Left renal cortex interstitium (tissue), 4 donors: ENCODE measurements at places on chromosomes 7 and 10. TPM values are rescaled to one million over a fixed set of nuclear protein-coding genes. Genes with fewer than 3 reads are reported as not detected.
A peak's percentile ranks its signal among the peaks of the same experiment; 100 is the strongest.

DNA sequence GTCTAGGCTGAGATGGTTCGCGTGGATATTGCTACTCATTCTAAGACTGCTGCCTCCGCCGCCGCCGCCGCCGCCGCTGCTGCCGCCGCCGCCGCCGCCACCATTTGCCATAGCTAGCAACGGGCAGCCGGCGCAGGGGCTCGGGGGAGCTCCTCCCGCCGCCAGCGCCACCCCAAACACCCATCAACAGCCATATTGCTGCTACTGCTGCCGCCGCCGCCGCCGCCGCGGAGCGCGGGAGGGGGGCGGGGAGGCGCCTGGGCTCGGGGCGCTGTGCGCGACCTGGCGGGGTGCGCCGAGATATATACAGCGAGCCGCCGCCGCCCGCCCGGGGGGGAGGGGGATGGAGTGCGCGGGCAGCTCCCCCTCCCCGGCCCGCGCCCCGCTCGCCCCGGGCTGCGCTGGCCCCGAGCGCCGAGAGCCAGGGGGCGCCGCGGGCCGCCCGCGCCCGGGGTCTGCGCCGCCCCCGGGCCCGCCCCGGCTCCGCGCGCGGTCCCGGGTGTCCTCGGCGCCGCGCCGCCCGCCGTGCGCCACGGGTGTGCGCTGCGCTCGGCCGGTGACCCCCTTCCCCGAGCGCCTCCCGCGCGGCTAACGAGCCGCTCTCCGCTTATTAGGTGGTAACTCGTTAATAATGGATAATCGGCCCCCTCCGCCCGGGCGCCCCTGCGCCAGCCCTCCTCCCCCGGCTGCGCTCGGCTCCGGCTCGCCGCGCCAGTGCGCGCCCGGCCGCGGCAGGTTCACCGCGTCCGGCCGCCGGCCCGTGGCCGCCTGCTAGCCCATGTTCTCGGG, at the start of gene KCNMA1:
Gene KCNMA1, minus strand, starts transcription at position 277 of the 789 bp plus-strand sequence.
- no peak for DNase-seq

DNA sequence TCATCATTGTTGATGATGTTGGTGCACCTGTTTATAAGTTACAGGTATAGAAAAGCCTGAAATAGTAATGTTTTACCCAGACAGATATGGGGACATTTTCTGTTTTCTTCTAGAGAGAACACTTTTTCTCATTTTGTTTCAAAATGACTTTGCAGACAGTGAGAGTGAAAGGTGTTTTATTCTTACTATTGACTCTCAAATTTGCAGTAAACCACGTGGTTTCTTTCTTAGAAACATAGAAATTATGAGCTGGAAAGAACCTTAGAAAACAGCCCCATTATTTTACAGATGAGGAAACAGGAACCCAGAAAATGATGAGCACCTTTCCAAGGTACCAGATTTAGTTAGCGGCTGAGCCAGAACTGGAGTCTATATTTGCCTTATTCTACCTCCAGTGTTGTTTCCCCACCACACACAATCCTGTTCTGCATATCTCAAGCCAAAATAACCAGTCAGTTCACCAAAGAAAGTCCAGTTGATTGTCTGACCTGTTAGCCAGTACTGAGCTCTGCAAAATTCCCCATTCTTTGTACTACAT, 138.9 kb upstream of the AHR start:
- no peak for DNase-seq

Gene CADPS2
- 42.1 TPM for polyA plus RNA-seq

GRCh38 chr7:82071468-82071867, 301.6 kb upstream of the HGF start:
- no peak for DNase-seq

DNA sequence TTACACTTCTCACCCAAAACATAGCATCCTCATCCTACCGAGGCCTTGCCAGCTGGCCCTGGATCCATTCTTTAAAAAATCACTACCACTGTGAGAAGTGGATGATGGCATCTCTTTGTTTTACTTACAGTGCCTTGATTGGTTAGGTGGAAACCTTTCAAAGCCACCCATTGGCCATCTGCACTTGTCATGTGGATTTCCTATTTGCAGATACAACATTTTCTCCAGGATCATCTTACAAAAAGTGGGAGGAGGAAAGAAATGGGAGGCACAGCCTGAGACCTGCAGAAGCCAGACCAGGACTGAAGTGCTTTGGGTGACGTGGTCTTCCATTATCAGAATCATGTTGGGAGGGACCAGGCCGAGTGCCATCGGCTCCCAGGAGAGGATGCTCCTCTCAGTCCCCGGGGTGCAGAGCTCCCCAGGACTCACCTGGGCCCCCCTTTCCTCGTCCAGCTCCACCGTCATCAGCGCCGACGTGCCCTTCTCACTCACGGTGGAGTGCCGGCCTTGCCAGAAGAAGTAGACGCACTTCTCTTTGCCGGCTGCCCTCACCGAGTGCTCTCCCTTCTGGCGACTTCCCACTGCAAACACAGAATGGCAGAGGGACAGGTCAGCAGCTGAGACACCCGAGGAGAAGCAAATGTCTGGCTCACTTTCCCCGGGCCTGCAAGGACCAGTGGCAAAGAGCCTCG, 161.2 kb downstream of the SVIL start:
- no peak for DNase-seq

Gene HOXA11
- 42.6 TPM for polyA plus RNA-seq

- DNase-seq = no peak
These were observed 435.7 kb upstream of the GALNT17 start for GRCh38 chr7:70696201-70696754.

GRCh38 chr7:132451161-132451560, 125.1 kb downstream of the PLXNA4 start:
- DNase-seq = no peak

Gene GRM3
- 0.35 TPM for polyA plus RNA-seq

Gene TEX36
- polyA plus RNA-seq = not detected

- DNase-seq = no peak
These were observed 245.6 kb upstream of the PITRM1 start for GRCh38 chr10:3418041-3418754.

DNA sequence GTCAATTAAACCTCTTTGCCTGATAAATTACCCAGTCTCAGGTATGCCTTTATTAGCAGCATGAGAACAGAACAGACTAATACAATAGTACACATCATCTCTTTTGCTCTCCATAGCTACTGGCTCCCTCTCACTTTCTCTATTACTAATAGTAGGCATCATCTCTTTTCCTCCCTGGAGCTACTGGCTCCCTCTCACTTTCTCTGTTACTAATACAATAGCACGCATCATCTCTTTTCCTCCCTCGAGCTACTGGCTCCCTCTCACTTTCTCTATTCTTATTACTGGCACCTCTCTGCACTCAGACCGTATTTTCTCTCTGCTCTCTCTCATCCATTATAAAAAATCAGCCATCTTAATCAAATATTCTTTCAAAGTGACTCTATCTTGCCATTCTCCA, 37.1 kb downstream of the SLC25A13 start:
- no peak for DNase-seq

GRCh38 chr10:89213191-89213808, 6.2 kb upstream of the CH25H start:
- DNase-seq = no peak

GRCh38 chr7:106425017-106425719, 140.4 kb upstream of the NAMPT start:
- DNase-seq = peak; percentile 63

DNA sequence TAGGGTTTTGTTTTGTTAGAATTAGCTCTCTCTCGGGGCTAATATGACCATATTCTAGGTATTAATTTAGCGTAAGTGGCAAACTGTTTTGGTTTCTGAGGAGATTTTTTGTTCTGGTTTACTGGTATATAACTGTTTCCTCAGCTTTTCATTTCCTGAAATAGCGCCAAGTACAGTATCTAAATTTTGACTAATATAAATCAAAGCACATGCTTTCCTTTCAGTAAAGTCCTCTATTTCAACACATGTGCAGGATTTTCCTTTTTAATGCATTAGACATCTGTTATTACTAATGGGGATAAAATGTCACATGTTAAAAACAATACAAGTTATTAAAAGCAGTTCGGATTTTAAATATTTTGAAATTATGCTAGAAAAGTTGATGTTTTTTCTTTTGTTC, 11.3 kb downstream of the FERD3L start:
- no peak for DNase-seq

DNA sequence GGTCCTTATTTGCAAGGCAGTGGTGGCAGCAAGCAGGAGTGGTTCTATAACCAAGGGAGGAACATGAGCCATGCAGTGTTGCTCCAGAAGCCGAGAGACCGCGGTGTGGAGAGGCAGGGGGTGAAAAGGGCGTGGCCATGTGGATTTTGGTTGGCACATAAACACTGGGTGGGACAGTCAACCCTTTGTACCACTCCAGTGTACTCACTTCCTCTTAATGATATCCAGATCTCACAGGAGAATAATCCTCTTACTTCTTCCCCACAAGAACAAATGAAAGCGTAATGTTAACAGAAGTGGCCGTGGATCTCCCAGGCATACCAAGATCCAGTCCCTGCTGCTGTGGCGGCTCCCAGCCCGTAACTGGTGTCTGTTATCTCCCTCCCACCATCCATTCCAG, 42.4 kb downstream of the XRCC2 start:
- no peak for DNase-seq

Gene OR2A12
- not detected for polyA plus RNA-seq

DNA sequence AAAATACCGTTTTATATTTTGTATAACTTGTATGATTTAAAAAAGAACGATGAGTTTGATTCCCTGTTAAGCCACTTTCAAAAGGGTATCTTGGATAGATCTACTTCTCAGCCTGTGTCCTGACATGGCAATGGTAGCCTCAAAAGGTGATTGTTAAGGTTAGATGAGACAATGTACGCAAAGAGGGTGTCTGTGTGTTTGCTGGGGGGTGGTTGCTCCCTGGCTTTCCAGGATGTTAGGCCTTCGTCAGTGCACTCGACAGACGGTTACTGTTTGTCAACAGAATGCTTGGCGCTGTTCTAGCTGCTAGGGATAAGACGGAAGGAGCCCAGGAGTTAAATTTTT, 90.3 kb downstream of the NEURL1 start:
- DNase-seq = no peak

DNA sequence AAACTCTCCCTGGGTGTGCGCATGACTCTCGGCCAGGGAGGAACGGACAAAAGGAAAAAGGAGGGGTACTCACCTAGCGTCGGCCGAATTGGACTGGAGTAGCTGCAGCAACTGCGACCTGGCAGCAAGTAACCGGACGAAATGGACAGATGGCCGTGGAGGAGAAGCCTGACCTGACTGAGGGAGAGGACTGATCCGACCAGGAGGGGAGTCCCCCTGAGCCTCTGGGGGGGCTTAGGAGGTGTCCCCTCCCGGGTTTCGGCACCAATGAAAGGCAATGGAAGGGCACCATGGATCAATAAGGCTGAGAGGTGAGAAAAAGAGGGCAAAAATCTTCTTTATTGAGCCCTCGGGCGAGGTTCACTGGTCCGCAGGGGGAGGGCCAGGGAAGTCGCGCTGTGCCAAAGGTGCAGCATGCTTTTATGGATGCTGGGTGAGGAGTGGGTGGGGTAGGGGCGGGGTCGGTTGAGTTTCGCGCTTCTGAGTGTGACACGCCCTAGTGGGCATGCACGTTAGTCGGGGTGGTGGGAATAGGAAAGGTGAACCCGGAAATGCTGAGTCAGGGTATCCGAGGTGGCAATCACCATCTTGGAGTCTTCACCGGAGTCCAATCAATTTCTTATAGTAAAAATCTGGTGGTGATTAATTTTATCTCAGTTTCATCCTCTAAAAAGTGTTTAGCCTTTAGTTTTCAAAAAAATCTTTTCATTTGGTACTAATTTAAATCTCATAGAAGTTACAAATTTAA, 638.5 kb upstream of the DPP6 start:
- DNase-seq = no peak

Gene TAS2R3
- 0.32 TPM for polyA plus RNA-seq

GRCh38 chr10:102975483-102976379, 57.6 kb downstream of the CNNM2 start:
- DNase-seq = no peak

GRCh38 chr10:17216901-17217395, 11.1 kb upstream of the VIM start:
- no peak for DNase-seq

Gene TMEM213
- 43.2 TPM for polyA plus RNA-seq

Gene CDC14C
- polyA plus RNA-seq = not detected

DNA sequence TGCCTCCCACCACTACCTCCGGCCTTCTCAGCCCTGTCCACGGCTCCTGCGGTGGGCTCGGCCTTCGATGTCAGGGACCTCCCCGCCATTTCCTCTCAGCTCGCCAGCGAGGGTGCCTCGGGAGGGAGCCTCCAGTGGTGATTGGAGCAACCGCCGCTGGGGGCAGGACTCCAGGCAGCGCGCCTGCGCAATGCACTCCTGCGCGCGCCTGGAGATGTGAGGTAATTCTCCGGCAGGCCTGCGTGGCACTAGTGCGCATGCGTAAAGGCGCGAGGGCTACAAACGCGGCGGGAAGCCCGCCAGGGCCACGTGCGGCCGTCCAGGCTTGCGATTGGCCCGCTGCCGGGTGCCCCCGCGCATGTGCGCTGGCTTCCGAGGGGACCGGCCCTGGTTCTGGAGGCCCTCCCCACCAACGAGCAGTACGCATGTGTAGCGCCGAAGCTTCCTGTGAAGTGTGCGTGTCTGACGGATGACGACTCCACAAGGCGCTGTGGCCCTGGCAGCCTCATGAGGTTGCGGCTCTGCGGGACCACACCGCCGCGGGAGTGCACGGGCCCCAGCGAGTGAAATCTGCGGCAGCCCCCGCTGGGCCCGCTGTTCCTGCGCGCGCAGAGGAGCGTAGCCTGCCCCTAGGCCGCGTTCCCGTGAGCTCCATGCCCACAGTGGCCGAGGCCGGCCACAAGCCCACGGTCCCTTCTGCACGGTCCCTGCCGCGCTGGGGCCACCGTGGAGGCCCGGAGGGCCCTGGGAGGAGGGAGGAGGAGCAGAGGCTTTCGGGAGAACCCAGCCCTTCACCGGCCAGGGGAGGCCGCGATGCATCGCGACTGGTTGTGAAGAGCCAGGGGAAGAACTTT, at the start of gene SYCE1:
Gene SYCE1, minus strand, starts transcription at position 143 of the 854 bp plus-strand sequence. Its CDS starts 54 bp downstream, at position 89.
- DNase-seq = no peak

Gene TMEM139
- polyA plus RNA-seq = 58.2 TPM

DNA sequence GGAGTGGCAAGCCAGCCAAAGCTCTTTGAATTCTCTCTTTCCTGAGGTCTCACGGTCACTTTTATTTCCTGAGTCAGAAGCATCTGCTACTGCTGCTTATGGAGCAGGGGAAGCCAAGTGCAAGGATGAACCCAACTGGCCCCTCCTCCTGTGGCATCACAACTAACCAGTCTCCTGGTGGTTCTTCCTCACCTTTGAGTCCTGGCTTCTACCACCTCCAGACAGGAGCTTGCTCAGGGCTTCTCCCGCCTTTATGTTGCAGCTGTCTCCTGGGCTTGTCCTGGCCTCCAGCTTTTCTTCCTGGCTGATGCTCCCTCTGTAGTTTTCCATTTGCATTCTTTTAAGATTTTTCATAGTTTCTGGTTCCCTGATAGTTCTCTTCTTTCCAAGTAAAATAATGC, 349.7 kb upstream of the NRP1 start:
- DNase-seq = no peak

DNA sequence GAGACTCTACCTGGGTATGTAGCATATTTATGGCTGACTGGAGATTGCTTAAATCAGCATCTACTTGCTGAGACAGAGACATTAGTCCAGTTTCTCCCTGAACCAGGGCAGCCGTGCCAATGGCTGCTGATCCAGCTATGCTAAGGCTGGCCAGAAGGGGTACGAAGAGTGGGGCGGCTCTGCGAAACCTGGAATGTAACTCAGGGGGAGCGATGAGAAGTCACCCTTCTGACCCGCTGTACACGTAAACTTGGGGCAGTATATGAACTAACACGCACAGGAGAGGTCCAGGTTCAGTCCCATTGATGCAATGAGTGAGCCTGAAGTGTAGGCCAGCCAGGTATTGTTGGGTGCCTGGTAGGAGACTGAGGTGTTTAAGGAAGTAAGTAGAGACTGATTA, 73.7 kb downstream of the PRR15 start:
- DNase-seq = no peak
